Activated CD8-positive, alpha-beta memory T cell treated with anti-CD3 and anti-CD28 coated beads, Interleukin-2, amount 50 U/mL, for 4 hours (primary cell): ENCODE measurements at places on chromosomes 13 and 19.

- DNase-seq, result no peak
These were observed 309.5 kb upstream of the SGCG start for GRCh38 chr13:22871231-22871630.

DNA sequence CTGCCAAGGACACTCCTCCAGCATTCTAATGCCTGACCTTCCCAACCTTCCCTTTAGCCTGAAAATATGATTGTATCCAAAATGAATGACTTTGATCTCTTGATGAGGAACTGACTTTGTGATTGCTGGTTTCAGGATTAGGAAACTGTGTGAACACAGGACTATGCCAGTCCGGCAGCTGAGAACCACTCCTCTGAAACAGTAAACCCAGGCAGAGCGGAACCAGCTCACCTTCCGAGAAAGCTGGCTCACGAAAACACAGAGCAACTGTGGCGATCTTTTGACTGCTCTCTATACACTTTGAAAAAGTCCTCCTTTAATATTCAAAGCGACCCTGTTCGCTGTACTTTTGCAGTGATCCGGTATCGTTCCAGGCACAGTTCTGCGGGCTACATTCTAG, 258.8 kb upstream of the IRS2 start:
- no peak for DNase-seq

DNA sequence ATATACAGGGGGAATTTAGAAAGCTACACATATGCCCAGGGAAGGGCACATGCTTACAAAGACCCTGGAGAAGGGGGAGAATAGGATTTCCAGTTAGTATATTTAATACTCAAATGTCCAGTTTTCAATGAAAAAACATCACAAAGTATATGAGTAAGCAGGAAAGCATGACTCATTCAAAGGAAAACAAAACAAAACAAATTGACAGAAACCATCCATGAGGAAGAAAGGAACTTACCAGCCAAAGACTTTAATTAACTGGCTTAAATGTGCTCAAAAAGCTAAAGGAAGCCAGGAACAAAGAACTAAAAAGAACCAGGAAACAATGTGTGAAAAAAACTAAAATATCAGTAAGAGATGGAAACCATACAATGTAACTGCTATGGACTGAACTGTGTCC, 716.2 kb upstream of the ARGLU1 start:
- DNase-seq, result no peak

GRCh38 chr13:29193083-29193482, 372.9 kb downstream of the MTUS2 start:
- DNase-seq, result no peak

GRCh38 chr19:16301999-16302694, 22.5 kb upstream of the KLF2 start:
- DNase-seq, result no peak

GRCh38 chr19:5117421-5117820, 148.5 kb downstream of the KDM4B start:
- DNase-seq, result no peak

DNA sequence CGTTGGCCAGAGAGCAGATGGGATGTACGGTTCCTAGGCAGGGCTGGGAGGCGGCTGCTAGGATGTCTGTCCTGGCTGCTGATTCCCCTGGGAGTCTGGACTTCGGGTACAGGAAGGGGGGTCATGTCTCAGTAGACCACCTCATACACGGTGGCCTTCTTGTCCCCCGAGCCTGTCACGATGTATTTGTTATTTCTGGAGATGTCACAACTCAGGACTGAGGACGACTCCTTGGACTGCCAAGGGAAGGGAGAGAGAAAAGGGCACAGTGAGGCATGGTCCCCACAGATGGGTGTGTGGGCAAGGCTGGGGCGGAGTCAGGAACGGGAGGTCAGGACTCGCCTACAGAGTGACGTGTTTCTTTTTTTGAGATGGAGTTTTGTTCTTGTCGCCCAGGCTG, 20.4 kb downstream of the TLE6 start:
- DNase-seq, result no peak

DNA sequence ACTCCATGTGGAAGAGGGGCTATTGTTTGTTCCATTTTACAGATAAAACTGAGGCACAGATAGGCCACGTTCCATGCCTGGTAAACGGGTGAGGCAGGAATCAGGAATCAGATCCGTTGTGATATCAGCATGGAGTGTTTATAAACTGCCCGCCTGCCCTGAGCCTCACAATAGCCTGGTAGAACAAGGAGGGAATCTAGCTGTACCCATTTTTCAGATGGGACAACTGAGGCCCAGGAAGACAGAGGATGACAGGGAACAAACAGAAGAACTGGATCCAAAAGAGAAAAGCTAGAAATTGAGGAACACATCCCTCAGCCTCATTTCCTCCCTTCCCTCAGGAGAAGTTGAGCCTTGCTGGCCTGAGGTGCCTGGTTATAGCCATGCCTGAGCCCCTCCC, 32.5 kb downstream of the CERS4 start:
- DNase-seq, result no peak

GRCh38 chr13:75151081-75151643, 330.8 kb downstream of the TBC1D4 start:
- DNase-seq, result no peak

DNA sequence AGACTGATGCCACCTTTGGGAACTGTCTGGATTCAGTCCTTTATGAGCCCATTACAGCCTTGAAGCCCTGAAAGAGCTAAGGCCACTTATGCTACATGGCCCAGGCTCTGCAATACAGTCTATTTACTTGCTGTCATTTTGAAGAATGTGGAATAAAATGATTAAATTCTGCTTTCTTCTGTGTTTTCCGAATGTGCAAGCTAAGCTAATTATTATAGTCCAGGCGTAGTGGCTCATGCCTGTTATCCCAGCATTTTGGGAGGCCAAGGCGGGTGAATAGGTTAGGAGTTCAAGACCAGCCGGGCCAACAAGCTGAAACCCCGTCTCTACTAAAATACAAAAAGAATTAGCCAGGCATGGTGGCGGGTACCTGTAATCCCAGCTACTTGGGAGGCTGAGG, 142.5 kb downstream of the TEX29 start:
- DNase-seq, result no peak

DNA sequence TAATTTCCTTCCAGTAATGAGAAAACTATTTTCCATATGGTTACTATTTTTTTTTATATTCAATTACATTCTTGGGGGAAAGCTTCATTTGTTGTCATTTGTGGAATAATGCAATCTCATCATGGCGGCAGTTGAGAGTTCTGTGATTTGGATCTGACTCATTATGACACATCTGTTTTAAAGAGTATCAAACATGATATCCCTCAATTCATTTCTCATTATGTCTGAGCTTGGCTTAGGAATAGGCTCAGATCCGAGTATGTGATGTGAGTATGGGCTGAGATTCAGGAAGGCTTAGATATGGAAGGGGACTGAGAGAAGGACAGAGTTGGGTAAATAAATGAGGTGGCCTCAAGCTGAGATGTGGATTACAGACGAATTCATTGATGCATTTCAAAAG, 64.4 kb downstream of the POSTN start:
- DNase-seq, result no peak

- no peak for DNase-seq
These were observed 243.4 kb downstream of the ENOX1 start for GRCh38 chr13:43543331-43543730.

DNA sequence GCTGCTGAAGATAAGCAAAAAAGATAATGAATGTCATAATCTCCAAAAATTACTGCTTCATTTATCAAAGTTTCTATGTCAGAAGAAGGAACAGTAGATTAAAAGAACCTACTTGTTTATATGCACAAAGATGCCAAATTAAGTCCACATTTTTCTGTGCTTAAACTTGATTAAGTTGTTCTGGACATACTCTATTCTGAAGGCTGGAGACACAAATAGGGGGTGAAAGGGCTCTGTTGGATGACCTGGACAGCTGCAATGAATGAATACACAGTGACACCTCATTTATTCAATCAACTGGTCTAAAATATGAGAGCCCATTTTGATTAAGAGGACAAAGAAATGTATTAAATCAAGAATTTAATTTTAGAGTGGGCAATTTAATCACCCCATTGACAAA, 276.3 kb upstream of the PCDH9 start:
- DNase-seq, result no peak

- no peak for DNase-seq
These were observed 13.4 kb downstream of the CNMD start for GRCh38 chr13:52726258-52726657.

GRCh38 chr19:4454747-4455718, 2.6 kb downstream of the UBXN6 start:
- no peak for DNase-seq

GRCh38 chr13:65275838-65276630, 1954.1 kb downstream of the PCDH9 start:
- no peak for DNase-seq

DNA sequence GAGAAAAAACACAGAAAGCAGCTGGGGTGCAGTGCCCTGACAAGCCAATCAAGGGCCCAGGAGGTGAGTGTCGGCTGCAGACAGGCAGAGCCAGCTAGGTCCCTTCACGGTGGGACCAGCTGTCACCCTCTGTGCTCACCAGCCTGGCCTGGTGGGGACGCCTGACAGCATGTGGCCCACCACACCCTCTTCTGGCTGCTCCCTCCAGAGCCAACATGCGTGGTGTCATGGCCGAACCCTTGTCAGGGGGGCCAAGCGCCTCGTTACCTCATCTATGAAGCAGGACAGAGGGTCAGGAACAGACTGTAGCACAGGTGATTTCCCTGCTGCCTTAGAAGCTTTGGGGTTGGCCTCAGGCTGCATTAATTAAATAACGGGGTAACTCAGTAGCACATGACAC, 40.0 kb upstream of the ISYNA1 start:
- no peak for DNase-seq

DNA sequence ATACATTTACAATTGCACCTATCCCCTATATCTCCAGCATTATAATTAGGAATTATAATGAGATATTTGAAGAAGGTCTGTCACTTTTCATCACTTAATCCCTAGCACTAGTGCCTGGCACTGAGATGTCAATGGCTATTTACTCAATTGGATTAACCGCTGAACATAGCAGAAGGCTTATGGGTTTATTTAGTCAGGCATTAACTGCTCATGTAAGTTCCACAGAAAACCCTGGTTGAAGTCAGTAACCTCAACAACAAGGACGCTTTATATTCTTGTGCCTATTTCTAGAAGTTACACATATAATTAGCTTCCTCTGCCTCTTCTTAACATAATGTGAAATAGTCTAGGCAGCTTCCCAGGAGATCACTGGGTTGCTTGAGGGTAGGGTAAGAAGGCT, 107.5 kb upstream of the POSTN start:
- no peak for DNase-seq

DNA sequence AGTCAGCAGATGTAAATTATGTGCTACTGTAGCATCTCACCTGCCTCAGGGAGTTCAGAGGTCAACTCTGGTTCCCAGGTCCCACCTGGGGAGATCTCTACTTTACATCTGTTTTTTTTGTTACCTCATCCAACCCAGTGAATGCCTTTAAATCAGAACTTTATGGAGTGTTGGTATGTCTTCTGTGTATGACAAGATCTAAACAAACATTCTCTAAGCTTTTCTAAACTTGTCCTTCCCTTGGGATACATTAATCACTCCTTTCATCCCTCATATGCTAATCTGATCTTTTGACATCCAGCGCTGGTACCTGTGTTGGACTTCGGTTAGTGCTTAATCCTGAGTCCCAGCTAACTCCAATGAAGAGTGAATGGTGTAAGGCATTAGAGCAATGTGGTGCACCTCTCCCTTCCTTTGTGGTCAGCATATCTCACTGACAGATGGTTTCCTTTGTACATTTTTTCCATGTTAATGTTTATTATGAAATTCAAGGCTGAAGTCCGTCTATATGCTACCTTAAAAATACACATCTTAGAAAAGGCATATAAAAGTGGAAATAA, 213.4 kb downstream of the ABCC4 start:
- DNase-seq, result no peak

DNA sequence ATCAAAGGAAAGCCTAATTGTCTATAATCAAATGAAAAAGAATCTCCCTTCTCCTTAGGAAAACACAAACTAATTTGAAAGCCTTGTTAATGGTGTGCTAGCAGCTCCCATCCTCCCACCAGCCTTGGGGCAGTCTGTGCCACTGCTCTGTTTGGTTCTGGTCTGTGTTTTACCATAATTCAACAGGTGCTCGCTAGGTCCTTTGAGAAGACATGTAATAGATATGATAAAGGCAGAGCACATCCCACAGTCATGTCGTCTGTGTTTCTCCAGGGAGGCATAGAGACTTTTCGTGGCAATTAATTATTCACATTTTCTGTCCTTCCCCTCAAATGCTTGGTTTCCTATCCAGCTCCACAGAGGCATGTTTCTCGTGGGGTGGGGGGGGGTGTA, 23.8 kb downstream of the FAM124A start:
- no peak for DNase-seq

GRCh38 chr19:14048443-14049153, 13.3 kb downstream of the PALM3 start:
- DNase-seq, result peak; percentile 84

DNA sequence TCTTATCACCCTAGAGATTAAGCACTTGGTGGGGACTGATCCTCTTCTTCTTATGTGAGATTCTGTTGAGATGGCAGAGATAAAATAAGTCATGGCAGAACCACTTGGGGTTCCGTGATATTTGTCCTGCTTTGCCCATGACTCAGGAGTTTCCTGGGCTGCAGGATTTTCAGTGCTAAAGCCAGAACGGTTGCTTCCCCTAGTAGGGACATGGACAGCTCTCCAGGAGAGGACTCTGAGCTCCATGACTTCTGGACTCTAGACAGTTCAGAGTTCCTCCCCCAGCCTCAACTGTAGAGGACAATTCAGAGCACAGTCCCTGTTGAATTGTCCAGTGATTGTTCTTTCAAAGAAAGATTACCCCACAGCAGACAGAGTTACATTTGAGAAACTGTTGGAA, 98.8 kb downstream of the OLFM4 start:
- no peak for DNase-seq

DNA sequence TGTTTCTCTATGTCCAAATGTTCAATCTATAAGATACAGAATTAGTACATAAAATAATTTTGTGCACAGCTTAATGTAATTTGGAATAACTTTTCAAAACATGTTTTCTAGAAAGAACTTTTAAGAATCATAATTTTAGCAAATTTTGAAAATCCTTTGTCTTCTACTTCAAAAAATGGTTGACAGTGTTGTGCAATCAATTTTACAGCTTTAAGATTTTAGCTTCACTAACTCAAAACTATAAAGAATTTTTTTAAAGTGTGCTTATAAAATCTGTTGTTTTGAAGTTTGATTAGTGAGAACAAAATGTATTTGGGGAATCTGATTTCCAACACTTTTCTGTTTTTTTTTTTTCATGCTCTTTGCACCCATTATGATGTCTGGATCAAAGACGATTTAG, 12.7 kb upstream of the SPACA6 start:
- no peak for DNase-seq
